Activated CD8-positive, alpha-beta memory T cell treated with anti-CD3 and anti-CD28 coated beads, Interleukin-2, amount 10 ng/mL, durations not matched to agents 7 days and 5 days (primary cell): ENCODE measurements at places on chromosomes 7 and 10. TPM values are rescaled to one million over a fixed set of nuclear protein-coding genes. Genes with fewer than 3 reads are reported as not detected.
A peak's percentile ranks its signal among the peaks of the same experiment; 100 is the strongest.

GRCh38 chr7:35707422-35707821 is 12.5 kb upstream of the HERPUD2 start:
- peaks cover 8% of the 10 kb centered on the region for H3K27me3 ChIP-seq
- H3K4me1 ChIP-seq, result peaks cover 32% of the 10 kb centered on the region
- H3K36me3 ChIP-seq, result peaks cover 2% of the 10 kb centered on the region
- no peak overlapping the region for H3K4me3 ChIP-seq
- DNase-seq, result no peak
- H3K27ac ChIP-seq, result no peak overlapping the region

HOXA13 gene
- not detected for total RNA-seq

- no peaks in the 10 kb centered on the region for H3K4me1 ChIP-seq
- DNase-seq, result no peak
- H3K27me3 ChIP-seq, result peaks cover 23% of the 10 kb centered on the region
- no peak overlapping the region for H3K4me3 ChIP-seq
- H3K27ac ChIP-seq, result no peak overlapping the region
- no peaks in the 10 kb centered on the region for H3K36me3 ChIP-seq
Observed at GRCh38 chr10:122258136-122259074, 12.7 kb upstream of the BTBD16 start.

CPN1 gene
- total RNA-seq, result not detected

TMEM236 gene
- 0.06 TPM for total RNA-seq

DNA sequence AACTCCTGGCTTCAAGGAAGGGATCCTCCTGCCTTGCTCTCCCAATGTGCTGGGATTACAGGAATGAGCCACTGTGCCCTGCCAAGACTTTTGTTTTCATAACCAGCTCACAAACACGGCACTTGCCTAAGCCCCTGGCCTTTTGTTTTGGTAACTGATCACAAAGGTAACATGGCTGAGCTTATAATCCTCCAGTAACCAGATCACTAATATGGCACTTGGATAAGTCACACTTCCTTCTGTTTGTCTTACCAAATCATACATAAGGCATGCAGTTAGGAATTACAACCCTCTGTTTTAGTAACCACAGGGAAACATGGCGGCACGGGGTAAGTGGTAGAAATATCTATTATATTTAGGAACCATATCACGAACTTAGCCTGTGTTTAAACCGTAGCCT is 577.1 kb downstream of the CALN1 start:
- no peak overlapping the region for H3K27ac ChIP-seq
- no peak overlapping the region for H3K4me3 ChIP-seq
- no peaks in the 10 kb centered on the region for H3K4me1 ChIP-seq
- H3K27me3 ChIP-seq, result no peaks in the 10 kb centered on the region

- H3K4me1 ChIP-seq, result no peaks in the 10 kb centered on the region
- H3K4me3 ChIP-seq, result no peak overlapping the region
- H3K27me3 ChIP-seq, result no peaks in the 10 kb centered on the region
- DNase-seq, result no peak
Observed at GRCh38 chr10:108385963-108386362, 1221.5 kb upstream of the SORCS1 start.

DNA sequence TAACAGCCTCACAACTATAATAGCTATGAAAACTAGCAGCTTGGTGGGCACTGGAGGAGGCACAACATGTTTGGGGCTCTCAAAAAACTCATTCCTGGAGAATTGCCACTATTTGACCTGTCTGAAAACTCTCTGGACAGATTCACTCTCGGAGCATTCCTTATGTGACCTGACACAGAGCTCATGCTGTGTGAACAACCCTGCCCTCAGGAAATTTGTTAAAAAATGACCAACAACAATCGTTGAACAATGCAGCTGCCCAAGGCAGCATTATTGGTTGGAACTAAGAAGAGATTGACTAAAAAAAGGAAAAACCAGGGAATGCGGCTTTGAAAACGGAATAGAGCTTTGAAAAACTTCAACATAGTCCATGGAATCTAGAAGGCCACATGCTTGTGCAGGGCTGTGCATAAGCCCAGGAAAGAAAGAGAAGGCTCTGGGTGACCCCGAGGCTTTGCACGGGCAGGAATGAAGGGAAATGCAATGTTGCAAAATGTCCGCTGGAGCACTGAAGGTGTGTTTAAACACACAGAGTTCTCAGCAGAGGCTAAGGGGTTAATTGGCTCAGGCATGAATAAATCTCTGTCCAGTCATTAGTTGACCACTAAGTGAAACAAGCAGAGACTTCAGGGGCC is 52.8 kb downstream of the NAMPT start:
- H3K4me3 ChIP-seq, result no peak overlapping the region
- H3K27me3 ChIP-seq, result peaks cover 43% of the 10 kb centered on the region

SPDYE1 gene
- 0.20 TPM for total RNA-seq

GRCh38 chr7:158650821-158651225 is 53.8 kb downstream of the NCAPG2 start:
- peaks cover 70% of the 10 kb centered on the region for H3K36me3 ChIP-seq
- peaks cover 25% of the 10 kb centered on the region for H3K4me1 ChIP-seq
- DNase-seq, result no peak
- H3K27me3 ChIP-seq, result no peaks in the 10 kb centered on the region

DNA sequence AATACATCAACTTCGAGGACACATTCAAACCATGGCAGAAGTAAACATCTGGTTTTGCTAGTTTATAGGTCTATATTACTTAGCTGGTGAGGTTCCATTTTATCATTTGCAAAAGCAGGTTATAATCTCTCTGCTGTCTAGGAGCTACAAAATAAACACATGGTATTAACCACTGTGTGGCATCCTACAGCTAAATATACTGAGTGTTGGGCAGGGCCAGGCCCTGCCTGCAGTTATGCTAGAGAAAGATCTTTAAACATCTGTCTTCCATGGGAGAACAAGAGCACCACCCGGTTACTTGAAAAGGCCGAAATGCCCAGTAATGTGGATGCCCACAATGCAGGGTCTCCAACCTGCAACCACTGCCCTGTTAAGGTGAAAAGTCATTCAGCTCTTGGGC is 20.6 kb upstream of the FKBP9 start:
- no peak overlapping the region for H3K4me3 ChIP-seq
- DNase-seq, result no peak
- H3K27me3 ChIP-seq, result peaks cover 3% of the 10 kb centered on the region
- no peak overlapping the region for H3K27ac ChIP-seq

GRCh38 chr10:21174715-21175495 is 277.8 kb upstream of the NEBL start:
- DNase-seq, result no peak
- peaks cover 2% of the 10 kb centered on the region for H3K36me3 ChIP-seq
- H3K27me3 ChIP-seq, result peaks cover 55% of the 10 kb centered on the region
- H3K4me3 ChIP-seq, result peak overlapping the region; percentile 9

GRCh38 chr10:22912763-22913384 is 15.0 kb upstream of the ARMC3 start:
- no peak for DNase-seq
- no peak overlapping the region for H3K27ac ChIP-seq
- H3K36me3 ChIP-seq, result peaks cover 4% of the 10 kb centered on the region
- H3K27me3 ChIP-seq, result peaks cover under 1% of the 10 kb centered on the region

GRCh38 chr7:28591725-28592349 is 179.5 kb downstream of the CREB5 start:
- H3K27me3 ChIP-seq, result no peaks in the 10 kb centered on the region
- H3K4me3 ChIP-seq, result no peak overlapping the region
- no peak overlapping the region for H3K27ac ChIP-seq
- H3K36me3 ChIP-seq, result no peaks in the 10 kb centered on the region

DNA sequence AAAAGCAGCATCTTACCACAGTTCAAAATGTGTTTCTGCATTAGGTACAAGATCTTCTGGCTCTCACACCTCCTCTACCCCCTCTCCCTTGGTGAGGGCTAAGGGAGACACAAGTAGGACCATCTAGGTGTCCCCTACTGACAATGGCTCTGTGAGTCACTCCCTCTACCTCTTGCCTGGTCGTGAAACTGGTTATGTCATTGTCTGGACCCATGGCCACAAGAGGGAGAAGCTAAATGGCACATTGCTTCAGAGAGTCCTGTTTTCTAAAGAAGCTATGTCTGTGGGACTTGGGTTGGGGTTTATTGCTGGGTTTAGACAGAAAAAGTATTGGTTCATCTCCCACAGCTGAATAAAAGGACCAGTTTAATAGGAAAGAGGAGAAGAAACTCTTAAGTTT is 4.0 kb upstream of the PLXNA4 start:
- H3K36me3 ChIP-seq, result no peaks in the 10 kb centered on the region
- no peak for DNase-seq
- peaks cover 59% of the 10 kb centered on the region for H3K27me3 ChIP-seq
- no peak overlapping the region for H3K4me3 ChIP-seq
- no peak overlapping the region for H3K27ac ChIP-seq

STRIP2 gene
- total RNA-seq, result 19.0 TPM

GRCh38 chr7:6623589-6624245 is 8.3 kb downstream of the ZNF853 start:
- H3K4me1 ChIP-seq, result peaks cover 49% of the 10 kb centered on the region
- peak overlapping the region; percentile 84 for H3K27ac ChIP-seq
- H3K36me3 ChIP-seq, result peaks cover 9% of the 10 kb centered on the region
- H3K27me3 ChIP-seq, result no peaks in the 10 kb centered on the region
- peak; percentile 62 for DNase-seq

GRCh38 chr7:150958597-150958996 is 19.5 kb downstream of the KCNH2 start:
- H3K27me3 ChIP-seq, result peaks cover 37% of the 10 kb centered on the region
- no peak overlapping the region for H3K27ac ChIP-seq
- H3K4me1 ChIP-seq, result peaks cover 3% of the 10 kb centered on the region
- no peaks in the 10 kb centered on the region for H3K36me3 ChIP-seq

HEPACAM2 gene
- not detected for total RNA-seq

- no peak overlapping the region for H3K4me3 ChIP-seq
- no peaks in the 10 kb centered on the region for H3K4me1 ChIP-seq
- H3K27me3 ChIP-seq, result peaks cover 25% of the 10 kb centered on the region
- DNase-seq, result no peak
- H3K36me3 ChIP-seq, result no peaks in the 10 kb centered on the region
Observed at GRCh38 chr10:96252730-96253129, 18.6 kb downstream of the BLNK start.

DNA sequence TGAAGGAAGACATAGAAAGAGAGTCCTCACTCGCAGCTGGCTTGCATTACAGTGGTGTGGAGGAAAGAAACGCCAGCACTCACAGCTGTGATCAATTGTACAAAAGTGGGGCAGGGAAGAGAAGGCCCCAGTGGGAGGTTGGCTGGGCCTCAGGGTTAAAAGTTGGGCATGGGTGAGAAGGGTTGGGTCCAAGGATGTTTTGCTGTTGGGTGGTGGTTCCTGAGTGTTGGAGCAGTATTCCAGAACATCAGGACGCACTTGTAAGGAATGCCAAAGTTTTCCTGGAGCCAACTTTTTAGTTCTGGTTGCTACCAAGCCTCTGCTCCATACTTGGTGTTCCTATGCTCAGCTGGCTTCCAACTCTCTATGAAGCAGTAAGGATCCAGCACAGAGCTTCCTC is 55.4 kb upstream of the MKRN1 start:
- no peak overlapping the region for H3K27ac ChIP-seq
- H3K4me3 ChIP-seq, result no peak overlapping the region
- no peaks in the 10 kb centered on the region for H3K36me3 ChIP-seq
- no peaks in the 10 kb centered on the region for H3K4me1 ChIP-seq

GRCh38 chr7:135078051-135078450 is 69.8 kb upstream of the TMEM140 start:
- H3K4me1 ChIP-seq, result no peaks in the 10 kb centered on the region
- no peaks in the 10 kb centered on the region for H3K27me3 ChIP-seq
- no peak overlapping the region for H3K4me3 ChIP-seq
- no peaks in the 10 kb centered on the region for H3K36me3 ChIP-seq
- H3K27ac ChIP-seq, result no peak overlapping the region
- no peak for DNase-seq

HOXA4 gene
- total RNA-seq, result not detected
